ENCODE measurements at places on chromosomes 5 and 9.
A peak's percentile ranks its signal among the peaks of the same experiment; 100 is the strongest.

GRCh38 chr9:33109850-33110595 is 33.5 kb upstream of the SMU1 start:
- DNase-seq, result no peak

DNA sequence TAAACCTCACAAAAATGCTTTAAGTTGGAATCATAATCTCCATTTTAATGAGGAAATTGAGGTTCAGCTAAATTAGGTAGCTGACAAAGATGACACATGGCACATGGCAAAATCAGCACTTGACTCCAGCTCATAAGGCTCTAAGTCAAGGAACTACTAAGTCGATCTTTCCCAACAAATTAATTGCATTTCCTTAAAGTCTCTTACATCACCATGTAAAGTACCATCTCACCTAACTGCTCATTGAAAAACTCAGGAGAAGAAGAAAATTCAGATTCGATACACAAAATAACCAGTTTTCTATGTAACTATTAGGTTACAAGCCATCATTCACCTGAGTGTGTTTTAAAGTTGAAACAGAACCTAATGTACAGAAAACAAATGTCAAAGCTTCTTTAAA is 85.8 kb upstream of the IFNE start:
- no peak for DNase-seq

DNA sequence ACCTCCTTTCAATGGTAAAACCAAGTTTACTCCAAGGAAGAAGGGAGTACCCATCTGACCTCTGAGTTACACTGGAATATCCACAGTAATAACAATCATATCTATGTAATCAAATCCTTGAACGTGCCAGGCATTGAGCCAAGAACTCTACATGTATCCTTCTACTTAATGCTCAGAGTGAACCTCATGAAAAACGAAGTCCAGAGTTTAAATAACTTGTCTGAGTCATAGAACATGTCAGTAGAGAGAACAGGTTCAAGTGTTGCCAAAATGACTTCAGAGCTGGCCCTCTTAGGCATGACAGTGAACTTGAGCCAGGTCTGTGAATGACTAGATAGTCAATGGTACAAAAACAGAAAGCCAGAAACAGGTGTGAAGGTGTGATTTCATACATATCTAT is 164.1 kb upstream of the ZNF618 start:
- peak; percentile 18 for DNase-seq

DNA sequence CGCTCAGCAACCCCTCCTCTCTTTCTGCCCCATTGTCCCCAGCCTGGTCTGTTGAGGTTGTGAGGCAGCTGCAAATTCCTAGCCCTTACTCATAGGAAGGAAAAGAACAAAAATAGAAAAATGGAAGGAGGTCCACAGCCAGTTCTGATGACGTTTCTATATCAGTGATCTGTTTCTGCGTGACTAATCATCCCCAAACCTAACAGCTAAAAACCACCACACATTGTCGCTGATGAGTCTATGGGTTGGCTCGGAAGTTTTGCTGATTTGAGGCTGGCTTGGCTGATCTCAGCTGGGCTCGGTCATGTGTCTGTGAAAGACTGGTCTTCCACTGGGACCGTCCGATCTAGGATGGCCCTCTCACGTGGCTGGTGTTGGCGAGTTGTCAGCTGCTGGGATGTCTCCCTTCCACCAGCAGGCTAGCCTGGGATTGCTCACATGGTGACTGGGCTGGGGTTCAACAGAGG is 200.6 kb upstream of the ZNF618 start:
- DNase-seq, result peak; percentile 99

GRCh38 chr9:123359546-123359945 is 3.5 kb downstream of the CRB2 start:
- DNase-seq, result no peak

- DNase-seq, result no peak
Measured at GRCh38 chr5:15669826-15670225, 169.8 kb downstream of the FBXL7 start.

GRCh38 chr5:150144879-150145278 is 10.8 kb downstream of the PDGFRB start:
- no peak for DNase-seq

- peak; percentile 99 for DNase-seq
Measured at GRCh38 chr9:111599092-111599954, at the start of gene PTGR1. Gene PTGR1, minus strand, starts transcription at chr9:111599647. Its CDS starts 2,225 bp downstream, at chr9:111597422.

GRCh38 chr5:120254385-120254784 is 209.7 kb upstream of the PRR16 start:
- DNase-seq, result no peak

DNA sequence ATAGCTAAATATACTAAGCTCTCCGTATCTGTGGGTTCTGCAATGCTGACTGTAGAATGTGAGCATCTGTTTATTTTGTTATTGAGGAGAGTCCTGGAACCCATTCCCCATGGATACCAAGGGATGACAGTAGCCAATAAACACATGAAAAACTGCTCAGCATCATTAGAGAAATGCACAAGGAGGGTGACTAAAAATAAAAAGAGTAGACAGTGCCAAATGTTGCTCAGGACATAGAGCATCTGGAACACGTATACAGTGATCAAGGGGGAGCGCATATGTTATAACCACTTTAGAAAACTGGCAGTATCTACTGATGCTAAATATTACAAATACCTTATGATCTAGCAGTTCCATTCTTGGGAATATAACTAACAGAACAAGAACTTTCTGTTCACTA is 31.0 kb downstream of the MARCHF6 start:
- no peak for DNase-seq

GRCh38 chr9:113511047-113511521 is 47.6 kb downstream of the RGS3 start:
- no peak for DNase-seq

DNA sequence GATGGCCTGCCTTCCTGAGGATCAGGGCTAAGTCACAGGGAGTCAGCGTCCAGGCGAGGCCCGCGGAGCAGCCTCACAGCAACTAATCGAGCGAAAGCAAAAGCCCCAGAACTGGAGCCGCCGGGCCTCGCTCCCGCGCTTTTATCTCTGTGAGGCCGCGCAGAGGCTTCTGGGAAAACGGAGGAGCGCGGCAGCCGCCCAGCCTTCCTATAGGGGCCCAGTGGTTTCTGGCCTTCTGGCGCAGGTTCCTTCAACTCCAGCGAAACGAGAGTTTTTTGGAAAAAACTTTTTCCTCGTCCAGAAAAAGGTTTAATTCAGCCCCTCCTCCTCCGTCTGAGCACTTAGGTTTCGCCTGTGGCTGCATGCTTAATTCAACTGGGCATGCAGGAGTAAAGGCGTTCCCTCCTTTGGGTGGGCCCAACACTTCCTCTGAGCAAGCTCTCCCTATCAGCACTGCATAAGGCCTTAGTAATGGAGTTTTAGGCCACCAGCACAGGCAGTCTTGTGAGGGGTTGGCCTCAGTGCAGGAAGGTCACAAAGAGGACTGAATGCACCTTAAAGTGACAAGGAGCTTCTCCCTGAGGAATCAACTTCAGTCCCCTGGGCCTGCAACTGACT is at the start of gene MEIKIN:
Gene MEIKIN (minus strand): TSS at position 113 of the 618 bp plus-strand sequence. CDS start 158 bp downstream, outside the sequence.
- no peak for DNase-seq

- DNase-seq, result peak; percentile 89
Measured at GRCh38 chr9:72665421-72665820, 144.0 kb downstream of the TMC1 start.

- DNase-seq, result no peak
Measured at GRCh38 chr5:10351919-10352318, 1.6 kb upstream of the MARCHF6 start.

DNA sequence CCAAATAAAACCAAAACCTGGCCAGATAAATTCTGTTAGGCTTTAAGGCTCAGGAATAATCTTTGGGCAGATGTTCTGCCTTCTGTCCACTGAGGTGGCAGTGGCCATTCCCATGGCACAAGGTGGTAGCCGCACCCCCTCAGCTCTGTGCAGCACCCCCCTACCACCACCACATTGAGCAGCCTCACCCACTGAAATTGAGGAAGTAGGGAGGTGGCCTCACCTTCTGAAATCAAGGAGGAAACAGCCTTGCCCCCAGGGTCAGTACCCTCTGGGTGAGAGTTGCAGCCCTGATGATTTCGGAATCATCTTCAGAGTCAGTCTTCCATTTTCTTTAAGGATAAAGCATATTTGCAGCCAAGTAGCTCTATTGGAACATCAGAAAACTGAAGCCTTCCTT is 204.8 kb upstream of the PIK3R1 start:
- DNase-seq, result no peak

DNA sequence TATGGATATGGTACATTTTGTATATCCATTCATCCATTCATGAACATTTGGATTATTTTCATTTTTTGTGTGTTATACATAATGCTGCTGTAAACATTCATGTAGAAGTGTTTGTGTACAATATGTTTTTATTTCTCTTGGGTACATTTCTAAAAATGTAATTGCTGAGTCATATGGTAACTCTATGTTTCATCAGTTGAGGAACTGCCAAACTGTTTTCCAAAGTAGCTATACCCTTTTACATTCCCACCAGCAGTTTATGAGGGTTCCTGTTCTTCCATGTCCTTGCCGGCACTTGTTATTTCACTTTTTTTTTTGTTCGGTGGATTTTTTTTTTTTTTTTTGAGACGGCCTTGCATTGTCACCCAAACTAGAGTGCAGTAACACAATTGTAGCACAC is 54.0 kb upstream of the MCCC2 start:
- DNase-seq, result peak; percentile 67

GRCh38 chr9:120989065-120989464 is 61.0 kb downstream of the C5 start:
- no peak for DNase-seq

GRCh38 chr5:110085826-110086225 is 396.1 kb downstream of the MAN2A1 start:
- DNase-seq, result no peak

DNA sequence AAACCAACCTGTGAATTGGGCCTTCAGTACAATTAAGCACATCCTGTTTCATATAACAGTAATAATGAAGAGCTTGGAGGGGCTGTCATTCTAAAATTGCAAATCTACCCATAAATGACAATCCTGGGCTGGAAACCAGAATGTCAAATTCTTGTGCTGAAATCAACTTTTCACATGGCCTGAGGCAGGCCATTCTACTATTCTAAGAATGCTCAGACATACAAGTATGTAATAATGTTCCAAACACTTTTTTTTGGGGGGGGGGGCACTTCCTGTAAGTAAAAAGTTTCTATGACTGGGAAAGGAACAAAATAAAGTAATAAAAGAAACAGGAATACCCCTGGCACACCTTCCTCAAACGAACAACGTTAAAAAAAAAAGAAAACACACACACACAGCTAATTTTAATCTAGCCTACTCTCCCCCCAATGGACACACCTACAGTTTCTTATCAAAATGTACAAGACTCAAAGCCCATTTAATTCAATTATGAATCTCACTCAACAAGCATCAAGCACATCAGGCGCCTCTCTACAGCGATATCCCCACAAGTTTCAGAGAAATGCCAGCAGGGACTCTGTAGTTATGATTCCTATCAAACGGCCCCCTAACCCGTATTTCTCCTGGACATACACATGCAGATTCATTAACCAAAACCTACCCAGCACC is 1.4 kb downstream of the ETF1 start:
- peak; percentile 42 for DNase-seq

GRCh38 chr5:74722271-74722670 is 37.2 kb downstream of the HEXB start:
- DNase-seq, result no peak

DNA sequence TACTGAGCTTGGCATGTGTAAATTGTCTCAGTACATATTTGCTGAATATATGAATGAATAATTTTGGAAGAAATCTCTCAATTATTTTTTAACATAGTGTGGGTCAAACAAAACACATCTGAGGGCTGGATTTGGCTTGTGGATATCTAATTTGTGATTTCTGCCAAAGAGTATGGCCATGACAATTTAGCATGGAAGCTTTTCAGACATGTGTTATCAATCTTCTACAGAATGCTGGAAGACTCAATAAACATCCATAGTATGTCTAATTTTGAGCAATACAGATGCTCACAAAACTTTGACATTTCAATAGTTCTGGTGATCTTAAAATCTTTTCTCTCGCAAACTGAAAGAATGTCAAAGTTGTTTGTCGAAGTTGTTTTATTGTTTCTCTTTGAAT is 214.1 kb upstream of the ANKH start:
- DNase-seq, result no peak

- no peak for DNase-seq
Measured at GRCh38 chr5:43213951-43214350, 21.9 kb downstream of the NIM1K start.

DNA sequence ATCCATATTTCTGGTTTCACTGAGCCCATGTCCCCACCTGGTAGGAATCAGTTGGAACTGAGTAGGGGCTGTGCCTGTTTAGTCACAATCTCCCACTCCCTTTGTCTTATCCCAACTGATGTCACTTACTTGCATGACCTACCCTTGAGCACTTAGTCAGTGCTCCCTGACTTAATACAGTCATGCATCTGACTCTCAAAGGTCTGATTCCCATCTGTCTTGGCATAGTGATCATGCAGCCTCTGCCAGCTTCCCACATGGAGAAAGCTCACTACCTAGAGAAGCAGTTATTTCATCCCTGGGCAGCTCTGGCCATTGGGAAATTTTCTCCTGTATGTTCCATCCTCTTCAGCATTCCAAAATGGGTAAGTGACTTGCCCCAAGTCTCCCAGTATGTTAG is 24.8 kb downstream of the ABLIM3 start:
- DNase-seq, result peak; percentile 88

DNA sequence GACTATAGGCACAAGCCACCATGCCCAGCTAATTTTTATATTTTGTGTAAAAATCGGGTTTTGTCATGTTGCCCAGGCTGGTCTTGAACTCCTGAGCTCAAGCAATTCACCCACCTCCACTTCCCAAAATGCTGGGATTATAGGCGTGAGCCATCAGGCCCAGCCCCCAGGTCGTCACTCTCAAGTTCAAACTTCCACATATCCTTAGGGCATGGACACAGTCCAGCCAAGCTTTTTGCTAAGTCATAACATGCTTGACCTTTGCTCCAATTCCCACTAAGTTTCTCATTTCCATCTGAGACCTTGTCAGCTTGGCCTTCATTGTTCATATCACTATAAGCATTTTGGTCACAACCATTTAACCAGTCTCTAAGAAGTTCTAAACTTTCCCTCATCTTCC is 43.9 kb upstream of the ARAP3 start:
- DNase-seq, result peak; percentile 40

- DNase-seq, result no peak
Measured at GRCh38 chr9:110758201-110758600, 89.6 kb downstream of the MUSK start.

DNA sequence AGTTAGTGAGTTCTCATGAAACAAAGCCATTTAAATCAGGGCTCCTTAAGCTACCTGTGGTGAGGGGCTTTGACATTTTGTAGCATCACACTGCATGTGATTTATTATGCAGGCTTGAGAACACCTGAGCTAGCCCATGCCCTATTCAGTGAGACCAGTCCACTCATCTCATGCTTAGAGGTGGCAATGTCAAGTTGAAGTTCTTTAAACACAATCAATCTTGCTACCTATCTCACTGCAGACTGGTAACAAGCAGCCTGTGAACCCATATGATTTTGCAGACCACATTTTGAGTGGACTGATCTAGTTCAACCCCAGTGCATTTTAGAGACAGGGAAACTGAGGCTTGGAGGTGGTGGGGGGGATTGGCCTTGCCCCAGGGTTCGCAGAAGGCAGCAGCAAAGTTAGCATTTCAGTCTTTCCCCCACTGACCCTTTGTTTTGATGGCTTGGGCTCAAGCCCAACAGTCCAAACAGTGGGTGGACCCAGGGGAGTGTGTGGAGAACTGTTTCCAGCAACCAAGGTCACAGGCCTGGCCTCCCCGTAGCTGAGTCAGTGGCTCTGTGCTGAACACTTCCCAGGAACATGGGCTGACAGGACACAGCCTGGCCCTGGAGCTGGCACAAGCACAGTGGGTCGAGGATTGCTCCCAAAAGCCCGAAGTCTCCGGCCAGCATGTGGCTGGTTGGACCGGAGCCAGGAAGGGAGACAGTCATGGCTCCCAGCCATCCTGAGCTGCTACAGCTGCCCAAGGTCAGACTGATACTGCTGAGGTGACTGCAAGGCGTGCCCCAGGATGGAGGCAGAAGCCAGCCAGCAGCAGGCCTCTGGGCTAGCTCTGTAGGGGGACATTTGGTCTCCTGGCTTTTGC is 95.3 kb downstream of the RGS3 start:
- peak; percentile 78 for DNase-seq
